HL-60 (cell line): ENCODE measurements at places on chromosomes 4 and X.
A peak's percentile ranks its signal among the peaks of the same experiment; 100 is the strongest.

DNA sequence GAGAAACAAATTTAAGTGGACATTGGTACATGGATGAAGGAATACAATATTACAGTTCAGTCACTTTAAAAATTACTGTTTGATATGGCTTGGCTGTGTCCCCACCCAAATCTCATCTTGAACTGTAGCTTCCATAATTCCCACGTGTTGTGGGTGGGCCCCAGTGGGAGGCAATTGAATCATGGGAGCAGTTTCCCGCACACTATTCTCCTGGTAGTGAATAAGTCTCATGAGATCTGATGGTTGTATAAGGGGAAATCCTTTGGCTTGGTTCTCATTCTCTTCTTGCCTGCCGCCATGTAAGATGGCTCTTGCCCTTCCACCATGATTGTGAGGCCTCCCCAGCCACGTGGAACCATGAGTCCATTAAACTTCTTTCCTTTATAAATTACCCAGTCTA lies 804.2 kb upstream of the FRG1 start:
- DNase-seq, result no peak

DNA sequence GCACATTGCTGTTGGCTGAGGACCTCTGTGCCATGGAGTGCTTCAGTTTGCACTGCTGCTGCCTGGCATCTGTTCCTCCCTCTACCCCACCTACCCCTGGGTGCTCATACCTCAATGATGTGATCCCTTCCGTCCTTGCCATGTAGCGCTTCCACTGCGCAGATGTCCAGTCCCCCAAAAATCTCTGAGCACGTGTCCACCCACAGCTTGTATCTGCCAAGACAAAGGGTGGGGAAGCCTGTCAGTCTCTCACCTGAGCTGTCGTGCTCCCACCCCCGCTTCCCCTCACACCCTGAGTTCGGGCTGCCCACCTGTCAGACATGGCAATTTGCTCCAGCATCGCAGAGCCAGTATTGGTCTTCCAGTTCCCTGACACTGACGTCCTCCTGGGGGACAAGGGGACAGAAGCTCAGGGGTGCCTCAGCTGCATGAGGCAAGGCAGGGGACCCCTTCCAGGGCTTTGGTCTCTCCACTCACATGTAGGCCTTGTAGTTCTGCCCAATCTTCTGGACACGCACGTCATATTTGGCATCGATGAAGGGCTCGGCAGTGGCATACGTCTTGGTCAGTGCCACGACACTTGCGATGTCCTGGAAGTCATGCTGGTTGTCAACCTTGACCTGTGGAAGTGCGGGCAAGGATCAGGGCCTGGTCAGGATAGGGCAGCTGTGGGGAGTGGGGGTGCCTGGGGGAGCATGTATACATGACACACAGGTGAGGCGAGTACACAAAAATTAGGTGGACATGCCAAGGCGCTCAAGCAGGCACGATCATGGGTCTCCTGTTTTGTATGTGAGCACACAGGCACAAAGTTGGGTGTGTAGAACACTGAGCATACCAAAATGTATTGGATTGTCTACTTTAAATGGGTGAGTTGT lies 6.0 kb upstream of the TIMP1 start:
- DNase-seq, result no peak

DNA sequence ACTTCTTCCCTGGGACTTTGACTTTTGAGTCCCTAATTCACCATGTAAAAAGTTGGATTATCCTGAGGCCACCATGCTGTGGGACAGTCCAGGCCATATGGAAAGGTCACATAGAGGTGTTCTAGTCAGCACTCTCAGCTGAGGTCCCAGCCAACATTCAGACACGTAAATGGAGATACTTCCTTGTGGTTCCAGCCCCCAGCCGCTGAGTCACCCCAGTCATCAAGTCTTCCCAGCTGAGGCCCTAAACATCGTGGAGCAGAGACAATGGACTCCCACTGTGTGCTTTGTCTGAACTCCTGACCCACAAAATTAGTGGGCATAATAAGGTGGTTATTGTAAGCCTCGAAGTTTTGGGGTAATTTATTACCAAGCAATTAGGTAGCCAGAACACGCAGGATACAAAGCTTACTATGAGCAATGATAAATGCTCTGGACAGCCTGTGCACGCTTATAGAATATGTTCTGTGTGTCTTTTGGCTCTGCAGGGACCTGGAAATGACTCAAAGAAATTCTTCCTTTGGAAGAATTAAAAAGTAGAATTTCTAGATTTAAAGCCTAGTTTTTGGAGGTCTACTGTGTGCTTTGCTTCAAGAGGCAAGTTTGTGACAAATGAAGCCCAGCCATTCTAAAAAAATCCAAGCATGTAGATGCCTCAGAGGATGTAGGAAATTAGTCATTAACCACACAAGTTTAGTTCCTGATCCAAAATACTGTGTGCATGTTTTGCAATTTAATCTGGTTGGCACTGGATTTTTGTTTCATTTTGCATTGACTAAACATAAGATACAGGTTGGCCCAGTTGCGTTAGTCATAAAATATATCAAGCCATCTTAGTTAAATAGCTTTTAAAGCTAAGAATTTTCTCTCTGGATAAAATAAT lies 33.2 kb upstream of the SLC9A7 start:
- peak; percentile 31 for DNase-seq

DNA sequence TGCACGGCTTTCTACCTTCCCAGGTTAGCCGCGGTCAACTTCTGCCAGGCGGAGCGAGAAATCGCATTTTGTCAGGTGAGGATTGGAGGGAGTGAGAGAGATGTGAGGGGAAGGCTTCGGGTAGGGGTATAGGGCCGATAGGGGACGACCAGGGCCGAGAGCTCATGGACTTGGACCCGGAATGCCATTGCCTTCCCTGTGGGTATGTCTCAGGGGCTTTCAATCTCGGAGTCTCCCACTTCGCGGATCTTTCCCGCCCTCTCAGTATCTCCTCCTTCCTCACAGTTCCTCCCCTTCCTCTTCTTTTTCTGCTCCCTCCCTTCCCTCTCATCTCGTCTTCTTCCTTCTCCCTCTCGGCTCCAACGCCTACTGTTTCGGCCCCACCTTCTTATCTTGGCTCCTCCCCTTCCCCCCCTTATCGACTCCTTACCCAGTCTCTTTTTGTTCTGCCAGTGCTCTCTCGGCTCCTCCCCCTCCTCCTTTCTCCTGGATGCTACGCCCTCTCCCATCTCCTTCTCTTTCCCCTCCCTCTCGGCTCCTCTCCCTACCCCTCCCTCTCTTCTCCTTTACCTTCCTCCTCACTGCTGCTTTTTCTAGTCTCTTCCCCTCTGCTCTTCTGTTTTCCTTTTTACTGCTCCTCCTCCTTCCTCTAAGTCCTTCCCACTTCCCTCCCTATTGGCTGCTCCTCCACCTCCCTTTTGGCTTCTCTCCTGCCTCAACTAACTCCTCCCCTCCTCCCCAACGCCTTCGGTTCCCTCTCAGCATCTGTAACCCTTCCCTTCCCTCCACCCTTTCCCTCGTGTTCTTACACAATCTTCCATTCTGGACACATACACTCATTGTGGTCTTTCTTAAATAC lies 29.4 kb upstream of the RBMX start:
- DNase-seq, result peak; percentile 84

DNA sequence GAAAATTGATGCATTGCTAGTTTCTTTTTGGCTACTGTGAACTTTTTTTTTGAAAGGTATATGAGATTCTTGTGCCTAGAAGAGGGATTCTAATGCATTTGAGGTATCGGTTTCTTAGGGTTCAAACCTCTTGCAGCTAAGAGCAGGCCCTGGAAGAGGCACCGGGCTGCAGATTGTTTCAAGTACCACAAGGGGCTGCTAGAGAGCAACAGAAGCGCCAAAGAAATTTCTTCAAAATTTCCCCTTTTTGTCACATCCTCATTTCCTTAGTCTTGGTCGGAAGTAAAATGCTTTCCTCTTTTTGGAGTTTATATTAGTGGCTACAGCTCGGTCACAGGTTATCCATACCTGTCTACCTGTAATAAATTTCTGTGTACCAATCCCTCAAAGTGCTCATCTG lies 89.8 kb downstream of the PDGFRA start:
- peak; percentile 11 for DNase-seq

- DNase-seq, result no peak
Measured at GRCh38 chrX:142068365-142068764, 136.7 kb downstream of the MAGEC2 start.

DNA sequence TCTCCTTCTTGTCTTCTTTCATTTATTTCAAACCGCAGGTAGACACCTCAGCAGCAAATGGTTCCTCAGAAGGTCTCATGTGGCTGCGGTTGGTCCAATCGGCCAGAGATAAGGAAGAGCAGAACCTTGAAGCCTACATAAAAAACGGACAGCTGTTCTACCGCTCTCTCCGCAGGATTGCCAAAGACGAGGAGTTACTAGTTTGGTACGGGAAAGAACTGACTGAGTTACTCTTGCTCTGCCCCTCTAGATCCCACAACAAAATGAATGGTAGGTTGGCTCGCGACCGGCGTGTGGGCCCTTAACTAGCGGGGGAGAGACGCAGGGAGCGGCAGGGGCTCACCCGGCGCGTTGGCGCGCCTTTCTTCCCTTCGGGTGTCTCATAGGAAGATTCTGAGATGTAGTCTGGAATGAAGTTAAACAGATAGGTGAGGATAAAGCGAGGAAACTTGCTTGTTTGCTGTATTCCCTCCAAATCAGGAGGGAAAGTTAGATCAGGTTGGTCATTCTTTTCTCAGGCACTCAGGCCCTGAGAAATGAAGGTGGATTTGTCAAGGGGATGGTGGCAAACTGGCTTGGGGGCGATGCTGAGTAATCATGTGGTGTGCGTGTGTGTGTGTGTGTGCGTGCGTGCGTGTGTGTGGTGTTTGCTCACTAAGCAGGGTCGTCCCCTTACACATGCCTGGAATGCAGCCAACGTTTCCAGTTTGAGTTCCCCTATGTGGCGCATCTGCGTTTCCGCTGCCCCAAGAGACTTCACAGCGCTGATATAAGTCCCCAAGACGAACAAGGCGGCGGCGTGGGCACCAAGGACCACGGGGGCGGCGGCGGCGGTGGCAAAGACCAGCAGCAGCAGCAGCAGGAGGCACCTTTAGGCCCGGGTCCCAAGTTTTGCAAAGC lies 4.2 kb downstream of the PRDM8 start:
- DNase-seq, result peak; percentile 79

DNA sequence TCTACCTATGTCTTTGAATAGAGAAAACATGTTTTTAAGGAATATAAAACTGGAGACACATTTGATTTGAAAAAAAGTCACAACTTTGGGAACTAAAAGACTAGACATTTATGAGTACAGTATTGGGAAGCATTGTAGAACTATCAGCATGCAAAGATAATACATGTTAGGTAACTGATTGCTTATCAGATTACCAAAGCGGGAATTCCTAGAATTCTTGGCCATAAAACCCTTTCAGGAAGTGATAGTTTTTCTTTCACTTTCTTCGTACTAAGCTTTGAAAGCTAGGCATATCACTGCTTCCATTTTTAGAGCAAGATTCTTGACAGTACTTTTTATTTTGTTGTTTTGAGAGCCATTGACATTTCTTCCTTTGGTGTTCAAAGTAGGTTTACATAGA lies 646.6 kb upstream of the PITX2 start:
- no peak for DNase-seq

DNA sequence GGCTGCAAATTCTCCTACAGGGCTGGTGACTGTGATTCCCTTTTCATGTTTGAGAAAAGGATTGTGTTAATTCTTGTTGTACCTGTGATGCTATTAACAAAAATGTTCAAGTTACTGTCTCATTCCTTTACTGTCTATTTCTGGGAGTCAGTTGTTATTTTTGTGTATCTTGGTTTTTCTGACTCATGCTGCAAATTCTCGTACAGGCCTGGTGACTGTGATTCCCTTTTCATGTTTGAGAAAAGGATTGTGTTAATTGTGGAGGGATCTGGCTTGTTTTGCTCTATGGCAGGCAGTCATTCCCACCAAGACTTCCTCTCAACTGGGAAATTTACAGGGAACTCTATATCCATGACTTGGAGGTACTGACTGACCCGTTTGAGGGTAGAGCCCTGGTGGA lies 693.4 kb upstream of the INTU start:
- no peak for DNase-seq

DNA sequence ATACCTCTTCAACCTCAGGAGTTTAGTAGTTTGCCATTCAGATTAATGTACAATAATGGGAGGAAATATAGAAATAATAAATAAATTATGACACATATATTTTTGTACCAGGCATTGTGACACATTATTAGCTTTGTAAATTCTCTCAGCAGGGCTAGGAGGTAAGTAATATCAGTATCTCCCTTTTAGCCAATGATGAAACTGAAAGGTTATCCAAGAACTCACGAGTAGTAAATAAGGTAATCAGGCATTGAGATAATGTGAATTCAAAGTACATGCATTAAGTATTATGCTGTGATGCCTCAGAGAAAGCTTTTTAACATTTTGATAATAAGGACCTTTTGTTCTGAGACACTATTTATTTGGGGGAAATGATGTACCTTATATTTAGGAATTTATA lies 5.3 kb upstream of the ARAP2 start:
- no peak for DNase-seq

GRCh38 chrX:118948270-118948669 lies 26.1 kb upstream of the LONRF3 start:
- no peak for DNase-seq

GRCh38 chr4:10963958-10964703 lies 279.6 kb upstream of the CLNK start:
- DNase-seq, result no peak

DNA sequence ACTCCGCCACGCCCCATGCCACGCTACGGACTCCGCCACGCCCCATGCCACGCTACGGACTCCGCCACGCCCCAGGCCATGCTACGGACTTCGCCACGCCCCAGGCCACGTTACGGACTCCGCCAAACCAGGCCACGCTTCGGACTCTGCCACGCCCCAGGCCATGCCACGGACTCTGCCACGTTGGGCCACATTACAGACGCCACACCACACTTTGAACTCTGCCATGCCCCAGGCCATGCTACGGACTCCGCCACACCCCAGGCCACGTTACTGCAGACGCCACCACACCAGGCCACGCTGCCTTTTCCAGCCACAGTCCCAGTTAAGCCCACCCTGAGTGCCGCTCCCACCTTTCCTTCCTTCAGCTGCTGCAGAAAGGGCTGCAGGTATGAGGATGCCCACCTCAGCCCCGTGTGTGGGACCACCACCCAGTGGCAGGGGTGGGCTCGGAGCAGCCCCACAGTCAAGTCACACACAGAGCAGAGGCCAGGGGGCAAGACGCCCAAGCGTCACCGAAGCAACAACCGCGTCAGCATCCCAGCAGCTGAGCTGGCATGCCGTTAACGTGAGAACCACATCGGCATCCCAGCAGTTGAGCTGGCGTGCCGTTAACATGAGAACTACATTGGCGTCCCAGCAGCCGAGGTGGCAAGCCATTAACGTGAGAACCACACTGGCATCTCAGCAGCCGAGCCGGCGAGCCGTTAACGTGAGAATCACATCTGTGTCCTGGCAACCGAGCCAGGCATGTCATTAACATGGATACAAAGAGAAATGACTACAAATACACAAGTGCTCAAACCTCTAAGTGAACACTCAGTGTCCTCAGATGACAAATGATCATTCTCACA lies 26.4 kb downstream of the GAK start:
- no peak for DNase-seq

- peak; percentile 41 for DNase-seq
Measured at GRCh38 chr4:140152013-140152703, 1.8 kb downstream of the MAML3 start.

DNA sequence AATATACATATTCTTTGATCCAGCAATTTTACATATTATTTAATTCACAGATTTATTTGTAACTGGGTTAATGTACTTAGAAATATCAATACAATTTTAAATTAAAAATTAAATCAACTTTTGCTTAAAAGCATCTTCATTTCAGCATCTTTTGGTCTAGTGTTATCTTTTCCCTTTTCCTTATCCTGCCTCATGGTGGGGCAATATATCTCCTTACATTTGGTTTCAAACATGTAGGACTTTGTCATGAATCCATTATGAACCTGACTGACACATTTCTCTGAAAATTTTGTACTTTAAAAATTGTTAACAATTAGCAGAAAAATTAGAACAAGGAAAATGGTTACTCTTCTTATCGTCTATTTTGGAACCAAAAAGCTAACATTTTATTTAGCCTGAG lies 42.8 kb upstream of the ANK2 start:
- no peak for DNase-seq
